ENCODE measurements at places on chromosomes 12 and 14. TPM values are rescaled to one million over a fixed set of nuclear protein-coding genes. Genes with fewer than 3 reads are reported as not detected.

Gene CIDEB
- 15.1 TPM for total RNA-seq

Gene BCL2L14
- total RNA-seq = 19.4 TPM

Gene POC1B
- total RNA-seq = 22.8 TPM

Gene SMCO2
- 0.19 TPM for total RNA-seq

Gene KLHL33
- 0.10 TPM for total RNA-seq

Gene NAV3
- total RNA-seq = not detected

DNA sequence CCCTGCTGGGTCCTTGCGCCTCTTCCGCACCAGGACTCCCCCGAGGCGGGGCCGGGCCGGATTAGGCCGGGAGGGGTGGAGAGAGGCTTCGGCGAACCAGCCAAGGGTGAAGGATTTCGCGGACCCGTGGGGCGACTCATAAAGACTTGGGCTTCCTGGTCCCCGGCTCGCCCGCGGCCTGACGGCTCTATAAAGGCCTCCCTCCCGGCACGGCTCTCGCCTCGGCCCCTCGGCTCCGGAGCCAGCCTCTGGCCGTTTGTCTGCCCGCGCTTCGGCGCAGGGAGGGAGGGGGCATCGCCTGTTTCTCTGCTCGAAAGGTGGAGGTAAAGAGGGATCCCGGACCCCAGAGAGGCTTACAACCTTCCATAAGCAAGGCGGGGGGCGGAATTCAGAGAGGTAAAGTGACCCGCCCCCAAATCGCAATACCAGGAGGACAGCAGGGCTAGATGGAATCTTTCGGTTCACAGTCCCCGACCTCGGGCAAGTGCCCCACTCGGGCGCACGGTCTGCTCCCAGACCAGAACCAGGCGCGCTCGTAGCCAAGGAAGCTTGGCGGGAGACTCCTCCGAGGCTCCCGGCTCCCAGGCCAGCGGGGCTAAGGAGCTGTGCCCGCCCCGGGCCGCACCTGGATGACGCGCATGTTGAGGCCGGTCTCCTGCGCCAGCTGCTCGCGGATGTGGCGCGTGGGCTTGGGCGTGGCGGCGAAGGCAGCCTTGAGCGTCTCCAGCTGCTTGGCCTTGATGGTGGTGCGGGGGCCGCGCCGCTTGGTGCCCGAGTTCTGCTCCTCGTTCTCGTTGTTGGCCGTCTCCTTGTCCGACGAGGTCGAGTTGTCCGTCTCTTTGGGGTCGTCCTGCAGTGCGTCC is 3.9 kb downstream of the LHX5 start:
- no peak for DNase-seq
- no peak overlapping the region for H3K4me3 ChIP-seq

DNA sequence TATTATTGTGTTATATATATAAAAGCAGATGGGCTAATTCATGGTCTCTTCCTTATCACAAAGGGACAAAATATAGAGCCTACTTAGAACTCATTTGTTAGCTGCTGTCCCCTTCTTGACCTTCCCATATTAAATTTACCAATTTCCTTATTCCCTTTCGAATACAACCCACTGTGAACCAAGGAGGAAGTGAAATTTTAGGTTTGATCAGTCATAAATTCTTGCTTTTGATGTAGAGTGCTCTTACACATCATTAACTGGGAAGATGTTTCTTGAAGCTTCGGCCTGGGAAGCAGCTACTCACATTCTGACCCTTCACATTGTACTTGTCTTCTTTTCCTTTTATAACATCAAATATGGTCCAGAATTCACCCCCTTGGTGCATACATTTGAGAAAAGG is 579.0 kb downstream of the LRFN5 start:
- H3K36me3 ChIP-seq = no peaks in the 10 kb centered on the region
- no peaks in the 10 kb centered on the region for H3K4me1 ChIP-seq
- no peak overlapping the region for H3K4me3 ChIP-seq
- DNase-seq = no peak
- no peaks in the 10 kb centered on the region for H3K27me3 ChIP-seq

DNA sequence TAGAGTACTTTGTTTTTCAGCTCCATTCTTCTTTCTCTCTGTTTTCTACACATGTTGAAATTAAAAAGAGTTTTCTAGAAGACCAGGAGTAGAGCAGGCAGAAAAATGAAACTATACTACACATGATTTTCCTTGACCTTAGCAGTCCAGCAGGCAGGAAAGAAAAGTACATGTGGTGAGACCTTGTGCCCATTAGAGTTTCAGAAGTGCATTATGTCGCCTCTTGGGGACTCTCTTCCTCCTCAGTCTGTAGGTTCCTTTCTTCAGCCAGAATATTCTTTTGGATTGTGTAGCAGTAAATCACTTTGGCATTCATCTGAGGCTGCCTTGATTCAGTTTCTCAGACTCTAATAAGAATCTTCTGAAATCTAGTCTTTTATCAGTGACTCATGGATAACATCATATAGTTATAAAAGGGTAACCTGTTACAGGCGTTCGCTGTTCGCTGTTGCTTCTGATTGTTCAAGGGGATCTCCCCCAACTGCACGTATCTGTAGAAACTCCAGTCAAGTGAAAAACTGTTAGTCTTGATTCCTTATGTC is 161.8 kb downstream of the ANO4 start:
- H3K36me3 ChIP-seq = no peaks in the 10 kb centered on the region
- H3K4me3 ChIP-seq = no peak overlapping the region
- DNase-seq = no peak
- H3K4me1 ChIP-seq = no peaks in the 10 kb centered on the region
- peaks cover 6% of the 10 kb centered on the region for H3K27me3 ChIP-seq

DNA sequence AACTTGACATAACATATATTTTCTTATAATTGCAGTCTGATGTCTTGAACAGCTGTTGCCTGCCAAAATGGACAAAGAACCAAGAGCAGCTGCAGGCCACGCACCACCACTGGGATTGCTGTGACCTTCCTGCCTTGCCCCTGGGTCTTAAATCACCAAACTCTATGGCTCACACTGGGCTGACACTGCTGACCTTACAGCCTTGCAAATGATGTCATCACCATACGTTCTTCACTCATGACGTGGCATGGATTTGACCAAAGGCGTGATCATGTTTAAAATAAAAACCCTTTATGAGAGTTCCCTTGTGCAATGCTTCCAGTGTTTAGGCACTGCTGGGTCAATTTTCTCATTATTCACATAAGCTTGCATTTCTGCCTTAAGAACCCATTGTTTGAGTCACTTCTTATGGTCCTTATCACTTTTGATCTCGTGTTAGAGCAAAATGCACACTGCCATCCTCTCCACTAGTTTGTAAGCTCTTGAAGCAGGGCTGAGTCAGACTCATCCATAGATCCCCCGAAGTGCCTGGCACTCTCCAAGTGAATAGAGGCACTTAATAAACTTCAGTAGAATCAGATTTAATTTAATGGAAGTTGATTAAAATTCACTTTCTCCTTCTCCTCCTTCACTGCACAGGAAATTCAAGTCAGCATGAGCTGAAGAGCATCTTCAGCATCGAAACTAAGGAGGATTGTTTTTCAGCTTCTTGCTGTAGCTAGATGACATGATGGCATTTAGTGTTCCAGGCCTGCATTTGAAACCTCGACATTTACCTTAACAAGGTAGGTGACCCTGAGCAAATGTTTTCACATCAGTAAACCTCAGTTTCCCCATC is 132.4 kb upstream of the PZP start:
- peaks cover 22% of the 10 kb centered on the region for H3K4me1 ChIP-seq
- no peaks in the 10 kb centered on the region for H3K27me3 ChIP-seq
- H3K27ac ChIP-seq = no peak overlapping the region
- DNase-seq = no peak
- no peak overlapping the region for H3K4me3 ChIP-seq

GRCh38 chr12:9851927-9852326 is 17.2 kb downstream of the CLEC2B start:
- no peak overlapping the region for H3K4me3 ChIP-seq
- H3K36me3 ChIP-seq = peaks cover 30% of the 10 kb centered on the region
- no peaks in the 10 kb centered on the region for H3K27me3 ChIP-seq
- H3K4me1 ChIP-seq = peaks cover 15% of the 10 kb centered on the region
- DNase-seq = no peak
- H3K27ac ChIP-seq = no peak overlapping the region

- H3K4me1 ChIP-seq = no peaks in the 10 kb centered on the region
- no peak for DNase-seq
- H3K36me3 ChIP-seq = no peaks in the 10 kb centered on the region
- no peaks in the 10 kb centered on the region for H3K27me3 ChIP-seq
- H3K27ac ChIP-seq = no peak overlapping the region
Observed at GRCh38 chr12:63965936-63966605, 121.6 kb downstream of the SRGAP1 start.

DNA sequence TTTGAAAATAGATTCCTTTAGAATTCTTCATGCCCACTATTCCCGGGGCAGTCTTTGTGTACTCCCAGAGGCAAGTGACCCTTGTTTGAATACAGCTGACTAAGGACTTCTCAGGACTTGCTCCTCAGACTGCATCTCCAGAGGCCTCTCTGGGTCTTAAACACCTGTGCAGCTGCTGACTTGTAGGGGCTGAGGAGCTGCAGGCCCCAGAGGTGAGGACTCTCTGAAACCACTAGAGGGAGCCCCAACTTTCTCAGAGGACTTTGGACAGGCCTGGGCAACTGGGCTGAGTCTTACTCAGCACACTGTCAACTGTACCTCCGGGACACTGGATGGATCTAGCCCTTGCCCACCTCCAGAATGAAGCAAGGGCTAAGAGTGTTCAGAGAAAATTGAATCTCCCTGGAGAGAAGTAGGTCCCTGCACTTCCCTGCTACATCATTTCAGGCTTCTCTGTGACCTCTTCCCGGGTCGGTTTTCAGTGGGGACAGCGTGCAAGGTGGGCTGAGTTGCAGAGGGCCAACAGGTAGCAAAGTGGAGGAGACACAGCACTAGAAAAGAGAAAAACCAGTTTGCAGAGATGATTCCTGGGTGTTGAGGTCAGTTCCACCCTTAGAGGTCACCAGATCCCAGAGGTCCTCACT is 164.6 kb downstream of the TMEM117 start:
- DNase-seq = peak; percentile 31
- H3K4me3 ChIP-seq = no peak overlapping the region
- no peaks in the 10 kb centered on the region for H3K4me1 ChIP-seq
- no peak overlapping the region for H3K27ac ChIP-seq
- H3K36me3 ChIP-seq = no peaks in the 10 kb centered on the region

DNA sequence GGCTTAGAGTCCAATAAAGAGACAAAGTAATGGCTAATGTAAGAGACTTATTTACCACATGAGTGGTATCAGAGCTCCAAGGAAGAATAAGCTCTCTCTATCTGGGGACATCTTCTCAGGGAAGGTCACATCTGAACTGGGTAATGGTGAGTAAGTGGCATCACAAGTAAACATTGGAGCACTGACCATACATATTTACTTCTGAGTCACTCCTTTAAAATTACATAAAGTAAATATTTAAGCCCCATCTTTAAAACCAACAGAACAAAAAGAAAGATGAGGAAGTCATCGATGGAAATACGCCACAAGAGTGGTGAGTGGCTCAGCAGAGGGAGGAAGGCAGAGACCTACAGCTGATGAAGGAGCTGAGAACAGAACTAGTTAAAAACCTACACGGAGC is 159.9 kb downstream of the DUSP6 start:
- no peak for DNase-seq
- no peaks in the 10 kb centered on the region for H3K27me3 ChIP-seq
- peaks cover 8% of the 10 kb centered on the region for H3K36me3 ChIP-seq
- no peak overlapping the region for H3K27ac ChIP-seq
- H3K4me1 ChIP-seq = no peaks in the 10 kb centered on the region

GRCh38 chr14:56057767-56058166 is 60.4 kb upstream of the PELI2 start:
- no peaks in the 10 kb centered on the region for H3K36me3 ChIP-seq
- H3K27me3 ChIP-seq = peaks cover 18% of the 10 kb centered on the region
- H3K27ac ChIP-seq = no peak overlapping the region
- no peaks in the 10 kb centered on the region for H3K4me1 ChIP-seq
- no peak overlapping the region for H3K4me3 ChIP-seq
- DNase-seq = no peak

- H3K4me1 ChIP-seq = no peaks in the 10 kb centered on the region
- no peak overlapping the region for H3K27ac ChIP-seq
- peaks cover 5% of the 10 kb centered on the region for H3K27me3 ChIP-seq
- H3K36me3 ChIP-seq = no peaks in the 10 kb centered on the region
- no peak for DNase-seq
- H3K4me3 ChIP-seq = no peak overlapping the region
Observed at GRCh38 chr12:91099836-91100235, 11.5 kb downstream of the LUM start.

DNA sequence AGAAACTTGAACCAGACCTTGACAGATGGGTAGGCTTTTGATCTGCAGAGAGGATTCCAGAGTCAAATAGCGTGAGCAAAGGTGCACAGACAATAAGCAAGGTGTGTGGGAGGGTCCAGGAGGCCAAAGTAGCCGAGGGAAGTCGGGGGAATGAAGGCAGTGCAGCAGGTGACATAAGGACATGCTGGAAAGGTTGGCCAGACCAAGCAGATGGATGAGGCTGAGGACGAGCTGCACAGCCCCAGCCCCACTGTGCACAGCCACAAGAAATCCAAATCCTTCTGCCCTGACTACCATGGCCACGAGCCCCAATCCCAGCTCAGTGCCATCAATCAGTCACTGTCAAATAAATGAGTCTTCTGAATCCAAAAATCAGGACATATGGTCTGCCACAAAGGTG is 5.4 kb downstream of the TTC7B start:
- peaks cover 4% of the 10 kb centered on the region for H3K4me1 ChIP-seq
- H3K4me3 ChIP-seq = no peak overlapping the region
- H3K27me3 ChIP-seq = peaks cover 4% of the 10 kb centered on the region
- no peak for DNase-seq
- H3K36me3 ChIP-seq = no peaks in the 10 kb centered on the region

DNA sequence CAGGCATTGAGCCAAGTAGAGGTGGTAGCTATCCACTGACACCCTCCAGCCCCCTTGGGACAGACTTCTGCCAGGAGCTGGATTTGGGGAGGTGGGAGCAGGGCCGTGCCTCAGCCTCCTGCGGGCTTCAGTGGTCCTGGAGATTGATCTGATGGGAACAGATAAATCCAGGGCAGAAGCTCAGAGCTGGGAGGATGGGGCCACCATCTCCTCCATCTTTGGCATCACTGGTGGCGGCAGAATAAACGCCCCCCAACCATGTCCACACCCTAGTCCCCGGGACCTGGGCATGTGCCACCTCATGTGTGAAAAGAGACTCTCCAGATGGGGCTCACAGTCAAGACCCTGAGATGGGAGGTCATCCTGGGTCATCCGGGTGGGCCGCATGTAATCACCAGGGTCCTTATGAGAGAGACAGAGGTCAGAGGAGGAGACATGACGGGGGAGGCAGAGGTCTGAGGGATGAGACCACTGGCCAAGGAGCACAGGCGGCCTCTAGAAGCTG is 209.6 kb upstream of the RTL1 start:
- H3K27ac ChIP-seq = no peak overlapping the region
- DNase-seq = no peak
- H3K4me1 ChIP-seq = no peaks in the 10 kb centered on the region
- H3K4me3 ChIP-seq = no peak overlapping the region
- H3K36me3 ChIP-seq = no peaks in the 10 kb centered on the region

All from activated naive CD4-positive, alpha-beta T cell treated with anti-CD3 and anti-CD28 coated beads for 36 hours (primary cell).